Osteoblast (primary cell): ENCODE measurements at places on chromosomes 5 and 9. TPM values are rescaled to one million over a fixed set of nuclear protein-coding genes. Genes with fewer than 3 reads are reported as not detected.

The LCN2 gene
- total RNA-seq, result not detected in 2 replicates

The CYLC2 gene
- not detected in 2 replicates for total RNA-seq

The FBP2 gene
- not detected in 2 replicates for total RNA-seq

The PCA3 gene
- under 0.01 and 0.36 TPM in 2 replicates for total RNA-seq

The OXCT1 gene
- total RNA-seq, result 36.5 and 39.4 TPM in 2 replicates

The RANBP17 gene
- total RNA-seq, result 4.0 and 5.0 TPM in 2 replicates

The FOXI1 gene
- not detected in 2 replicates for total RNA-seq

The NIPAL4 gene
- 0.36 TPM in 1 of 2 replicates, not detected in the other for total RNA-seq

The EIF4EBP3 gene
- 3.8 and 4.7 TPM in 2 replicates for total RNA-seq

The GPR150 gene
- 0.29 and 0.36 TPM in 2 replicates for total RNA-seq

DNA sequence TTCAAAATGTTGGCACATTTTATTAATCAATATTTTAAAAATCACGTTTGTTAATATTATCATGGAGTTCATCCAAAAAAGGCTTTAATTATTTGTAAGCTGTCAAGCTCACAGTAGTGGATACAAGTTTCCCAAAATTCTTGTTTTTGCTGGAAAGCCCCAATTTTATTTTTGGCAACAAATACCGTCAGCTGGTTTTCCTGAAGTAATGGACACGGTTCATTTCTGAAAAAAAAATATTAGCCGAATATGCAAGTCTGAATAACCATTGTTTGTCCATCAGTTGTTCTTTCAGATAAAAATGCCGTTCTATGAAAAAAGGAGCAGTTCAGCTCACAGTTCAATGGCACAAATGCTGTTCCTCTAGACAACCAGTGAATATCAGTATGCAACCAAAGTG is 101.5 kb upstream of the RAI14 start:
- no peak overlapping the region for H3K4me3 ChIP-seq
- H3K27me3 ChIP-seq, result no peaks in the 10 kb centered on the region
- no peaks in the 10 kb centered on the region for H3K36me3 ChIP-seq
- DNase-seq, result no peak
- no peaks in the 10 kb centered on the region for H3K4me1 ChIP-seq
- no peak overlapping the region for H3K27ac ChIP-seq

DNA sequence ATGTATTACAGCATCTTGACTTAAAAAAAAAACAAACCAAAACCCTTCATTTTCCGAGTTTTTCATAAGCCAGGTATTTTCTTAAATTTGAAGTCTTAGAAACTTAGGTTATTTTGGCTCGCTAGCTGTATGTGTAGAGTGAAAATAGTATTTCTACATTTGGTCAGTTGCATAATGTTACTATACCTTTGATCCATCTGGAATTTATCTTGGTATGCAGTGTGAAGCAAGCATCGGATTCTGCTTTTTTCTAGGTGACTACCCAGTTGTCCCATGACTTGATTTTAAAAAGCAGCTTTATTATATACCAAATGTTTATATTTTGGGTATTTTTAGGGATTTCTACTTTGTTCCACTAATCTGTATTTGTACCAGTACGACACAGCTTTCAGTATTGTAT is 27.7 kb downstream of the UBAP1 start:
- H3K4me3 ChIP-seq, result no peak overlapping the region
- DNase-seq, result no peak
- peaks cover 6% of the 10 kb centered on the region for H3K36me3 ChIP-seq
- no peaks in the 10 kb centered on the region for H3K27me3 ChIP-seq

- DNase-seq, result no peak
- no peaks in the 10 kb centered on the region for H3K36me3 ChIP-seq
- H3K27me3 ChIP-seq, result no peaks in the 10 kb centered on the region
- no peak overlapping the region for H3K27ac ChIP-seq
- no peak overlapping the region for H3K4me3 ChIP-seq
Observed at GRCh38 chr9:85430659-85431338, 311.0 kb downstream of the AGTPBP1 start.

DNA sequence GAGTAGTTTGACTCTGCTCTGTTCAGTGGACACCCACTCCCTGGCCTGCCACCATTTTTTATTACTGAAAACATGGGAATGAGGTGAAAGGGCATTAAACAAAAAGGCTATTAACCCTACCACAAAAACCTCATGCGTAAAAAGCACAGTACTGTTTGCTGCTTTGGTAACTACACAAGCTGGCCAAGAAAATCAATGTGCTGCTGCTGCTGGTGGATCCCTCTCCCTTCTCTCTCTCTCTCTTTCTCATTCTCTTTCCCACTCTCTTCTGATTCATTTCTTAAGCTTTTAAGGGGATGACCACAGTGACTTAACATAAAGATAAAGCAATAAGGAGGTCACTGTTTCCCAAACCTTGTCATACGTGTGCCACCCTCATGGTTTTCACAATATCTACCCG is 183.2 kb upstream of the TBC1D2 start:
- peak overlapping the region; percentile 25 for H3K27ac ChIP-seq
- DNase-seq, result no peak
- H3K36me3 ChIP-seq, result no peaks in the 10 kb centered on the region
- H3K4me3 ChIP-seq, result no peak overlapping the region
- peaks cover 8% of the 10 kb centered on the region for H3K27me3 ChIP-seq

- no peak for DNase-seq
- H3K4me1 ChIP-seq, result no peaks in the 10 kb centered on the region
- no peak overlapping the region for H3K27ac ChIP-seq
- H3K4me3 ChIP-seq, result no peak overlapping the region
- H3K36me3 ChIP-seq, result no peaks in the 10 kb centered on the region
- no peaks in the 10 kb centered on the region for H3K27me3 ChIP-seq
Observed at GRCh38 chr9:25254051-25254450, 424.2 kb downstream of the TUSC1 start.

DNA sequence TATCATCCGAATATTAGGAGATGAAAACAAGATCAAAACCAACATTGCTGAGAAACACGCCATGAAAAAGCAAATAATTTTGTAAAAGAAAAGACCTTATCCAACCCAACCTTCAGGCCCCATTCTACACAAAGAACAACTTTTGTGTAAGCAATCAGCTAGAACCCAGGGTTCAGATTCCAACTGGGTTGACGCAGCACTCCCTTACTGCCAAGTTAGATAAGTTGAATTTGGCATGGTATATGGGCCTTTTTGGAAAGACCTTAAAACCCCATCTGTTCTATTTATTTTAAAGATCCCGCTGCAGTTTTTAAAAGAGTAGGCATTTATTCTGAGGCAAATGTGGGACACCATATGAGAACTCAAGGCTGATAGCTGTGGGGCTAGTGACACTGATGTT is 2033.8 kb upstream of the WWC1 start:
- no peaks in the 10 kb centered on the region for H3K27me3 ChIP-seq
- H3K27ac ChIP-seq, result no peak overlapping the region

DNA sequence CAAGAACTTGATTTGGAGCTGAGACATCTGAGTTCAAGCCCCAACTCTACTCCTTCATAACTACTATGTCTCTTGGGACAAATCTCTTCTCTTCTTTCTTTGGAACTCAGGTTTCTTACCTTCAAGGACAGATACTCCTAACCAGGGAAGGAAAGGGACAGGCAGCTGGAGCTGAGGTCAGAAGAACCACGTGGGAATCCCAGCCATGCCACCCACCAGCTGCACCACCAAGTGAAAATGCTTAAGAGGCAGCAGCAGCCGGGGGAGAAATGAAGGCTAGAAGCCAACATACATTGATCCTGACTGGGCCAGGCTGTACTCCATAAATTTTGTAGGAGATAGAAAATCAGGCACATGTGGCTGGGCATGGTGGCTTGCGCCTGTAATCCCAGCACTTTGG is 9.6 kb upstream of the OR5C1 start:
- no peaks in the 10 kb centered on the region for H3K27me3 ChIP-seq
- no peak for DNase-seq
- H3K27ac ChIP-seq, result no peak overlapping the region
- no peaks in the 10 kb centered on the region for H3K36me3 ChIP-seq

DNA sequence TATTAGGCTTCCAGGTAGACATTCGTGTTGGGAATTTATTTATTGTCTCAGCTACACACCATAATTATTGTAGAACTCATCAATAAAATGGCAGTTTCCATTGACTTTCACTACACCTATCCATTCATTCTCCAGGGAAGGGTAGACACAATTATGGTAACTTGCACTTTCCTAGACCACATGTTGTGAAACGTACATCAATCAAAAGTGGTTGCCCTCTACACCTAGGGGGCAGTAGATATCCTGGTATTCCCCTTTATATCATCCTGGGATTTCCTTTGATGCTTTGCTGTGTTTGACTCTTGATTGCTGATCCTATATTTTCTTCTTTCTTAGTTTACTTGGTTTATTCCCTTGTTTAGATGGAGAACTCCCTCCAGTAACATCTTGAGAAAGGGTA is 47.9 kb downstream of the ADGRV1 start:
- H3K4me1 ChIP-seq, result peaks cover 3% of the 10 kb centered on the region
- no peak for DNase-seq
- no peak overlapping the region for H3K27ac ChIP-seq
- no peaks in the 10 kb centered on the region for H3K27me3 ChIP-seq

- no peak overlapping the region for H3K4me3 ChIP-seq
- H3K36me3 ChIP-seq, result no peaks in the 10 kb centered on the region
- H3K27me3 ChIP-seq, result no peaks in the 10 kb centered on the region
- DNase-seq, result no peak
Observed at GRCh38 chr5:7802855-7803254, 48.1 kb downstream of the CFAP90 start.

- no peak overlapping the region for H3K27ac ChIP-seq
- peaks cover 20% of the 10 kb centered on the region for H3K4me1 ChIP-seq
- no peaks in the 10 kb centered on the region for H3K27me3 ChIP-seq
- no peaks in the 10 kb centered on the region for H3K36me3 ChIP-seq
- no peak overlapping the region for H3K4me3 ChIP-seq
Observed at GRCh38 chr9:129968690-129969485, 74.1 kb downstream of the FNBP1 start.

- no peaks in the 10 kb centered on the region for H3K36me3 ChIP-seq
- no peak for DNase-seq
- H3K4me3 ChIP-seq, result no peak overlapping the region
- H3K27ac ChIP-seq, result no peak overlapping the region
- H3K4me1 ChIP-seq, result no peaks in the 10 kb centered on the region
Observed at GRCh38 chr5:174590820-174591219, 133.6 kb upstream of the MSX2 start.

- H3K4me3 ChIP-seq, result no peak overlapping the region
- peaks cover 2% of the 10 kb centered on the region for H3K27me3 ChIP-seq
- no peak for DNase-seq
- H3K36me3 ChIP-seq, result no peaks in the 10 kb centered on the region
Observed at GRCh38 chr9:68746525-68746924, 41.5 kb downstream of the PIP5K1B start.

GRCh38 chr5:111223787-111224560 is at the start of gene CAMK4:
Gene CAMK4 (plus strand): TSS chr5:111224384. CDS start chr5:111224484, 100 bp downstream.
- H3K4me3 ChIP-seq, result peak within 1 kb of the TSS; percentile 70
- H3K27ac ChIP-seq, result no peak within 1 kb of the TSS
- H3K27me3 ChIP-seq, result peaks cover 7% of the 10 kb centered on the region
- DNase-seq, result peak; percentile 93
- no peaks in the 10 kb centered on the region for H3K4me1 ChIP-seq

DNA sequence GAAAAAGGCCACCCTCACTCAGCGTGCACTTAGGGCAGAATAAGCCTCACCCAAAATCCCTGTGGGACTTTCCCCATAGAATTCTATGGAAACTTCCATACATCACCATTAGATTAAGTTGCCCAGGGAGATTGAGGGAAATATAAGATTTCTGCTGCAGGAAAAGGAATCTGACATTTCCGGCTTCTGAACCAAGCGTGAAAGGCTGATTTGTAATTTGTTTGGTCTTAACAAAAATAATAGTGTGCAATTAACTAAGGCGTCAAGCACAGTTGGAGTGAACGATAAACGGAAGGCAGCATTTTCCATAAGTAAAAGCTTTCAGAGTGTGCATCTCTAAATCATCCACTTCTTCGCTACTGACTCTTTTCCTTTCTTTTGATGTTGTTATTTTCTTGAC is 14.0 kb downstream of the UBE2QL1 start:
- DNase-seq, result no peak
- H3K36me3 ChIP-seq, result no peaks in the 10 kb centered on the region
- peaks cover 2% of the 10 kb centered on the region for H3K27me3 ChIP-seq
- H3K4me3 ChIP-seq, result no peak overlapping the region
- H3K4me1 ChIP-seq, result no peaks in the 10 kb centered on the region

DNA sequence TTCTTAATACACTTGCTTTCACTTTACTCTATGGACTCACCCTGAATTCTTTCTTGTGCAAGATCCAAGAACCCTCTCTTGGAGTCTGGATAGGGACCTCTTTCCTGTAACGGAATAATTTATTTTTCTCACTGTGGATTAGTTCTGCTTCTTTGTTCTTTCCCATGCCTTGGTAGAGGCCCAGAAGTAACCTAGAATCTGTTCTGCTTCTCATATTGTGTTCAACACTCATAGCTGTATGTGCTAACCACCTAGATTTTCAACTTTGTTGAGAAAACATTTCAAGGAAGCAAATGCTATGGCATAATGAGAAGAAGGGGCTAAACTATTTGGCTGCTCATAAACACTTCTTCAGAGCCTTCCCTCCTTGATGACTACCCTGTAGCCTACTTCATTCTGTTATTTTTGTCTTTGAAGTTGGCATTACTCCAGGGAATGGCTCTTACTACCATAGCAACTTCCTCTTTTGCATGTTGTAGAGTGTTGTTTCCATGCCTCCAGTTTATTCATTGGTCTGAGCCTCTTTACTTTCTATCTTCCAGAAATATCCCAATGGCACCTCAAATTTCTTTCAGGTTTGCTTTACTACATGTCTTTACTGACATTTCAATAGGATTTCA is 74.3 kb downstream of the KIAA0825 start:
- no peaks in the 10 kb centered on the region for H3K4me1 ChIP-seq
- no peaks in the 10 kb centered on the region for H3K27me3 ChIP-seq
- no peak overlapping the region for H3K4me3 ChIP-seq
- no peaks in the 10 kb centered on the region for H3K36me3 ChIP-seq

DNA sequence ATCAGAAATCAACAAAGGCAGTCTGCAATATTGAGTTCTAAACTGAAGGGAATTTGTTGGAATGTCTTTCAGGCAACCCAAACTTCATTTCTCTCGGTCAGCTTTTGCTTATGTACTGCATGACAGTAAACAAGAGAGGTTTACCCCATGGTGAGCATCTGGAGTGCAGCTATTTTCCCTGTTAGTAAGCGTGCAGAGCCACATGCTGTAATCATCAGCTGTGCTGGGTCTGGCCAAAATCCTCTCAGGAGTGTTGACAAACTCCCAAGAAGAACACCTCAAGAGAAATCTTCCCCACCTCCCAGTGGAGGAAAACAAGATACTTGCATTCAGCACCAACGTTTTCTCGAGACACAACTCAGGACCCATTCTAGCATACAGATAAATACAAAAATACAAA is 83.6 kb upstream of the ADAMTSL1 start:
- H3K4me1 ChIP-seq, result peaks cover 24% of the 10 kb centered on the region
- no peak for DNase-seq
- no peaks in the 10 kb centered on the region for H3K36me3 ChIP-seq
- H3K4me3 ChIP-seq, result no peak overlapping the region
